Kidney (tissue), 22 donors: ENCODE measurements at places on chromosomes 12 and 14. TPM values are rescaled to one million over a fixed set of nuclear protein-coding genes. Genes with fewer than 3 reads are reported as not detected.

GALNT4 gene
- 2.6 TPM for polyA plus RNA-seq

CDCA3 gene
- polyA plus RNA-seq = 2.1 TPM

EGLN3 gene
- 19.6 TPM for polyA plus RNA-seq

EPYC gene
- polyA plus RNA-seq = not detected

APOF gene
- not detected for polyA plus RNA-seq

PPM1A gene
- polyA plus RNA-seq = 42.3 TPM

TUBA1B gene
- 533 TPM for polyA plus RNA-seq
